Stimulated activated CD4-positive, alpha-beta T cell treated with anti-CD3 and anti-CD28 coated beads, TNF-alpha, amount 100 ng/mL, for 1 hour (primary cell): ENCODE measurements at places on chromosomes 7 and 10.

DNA sequence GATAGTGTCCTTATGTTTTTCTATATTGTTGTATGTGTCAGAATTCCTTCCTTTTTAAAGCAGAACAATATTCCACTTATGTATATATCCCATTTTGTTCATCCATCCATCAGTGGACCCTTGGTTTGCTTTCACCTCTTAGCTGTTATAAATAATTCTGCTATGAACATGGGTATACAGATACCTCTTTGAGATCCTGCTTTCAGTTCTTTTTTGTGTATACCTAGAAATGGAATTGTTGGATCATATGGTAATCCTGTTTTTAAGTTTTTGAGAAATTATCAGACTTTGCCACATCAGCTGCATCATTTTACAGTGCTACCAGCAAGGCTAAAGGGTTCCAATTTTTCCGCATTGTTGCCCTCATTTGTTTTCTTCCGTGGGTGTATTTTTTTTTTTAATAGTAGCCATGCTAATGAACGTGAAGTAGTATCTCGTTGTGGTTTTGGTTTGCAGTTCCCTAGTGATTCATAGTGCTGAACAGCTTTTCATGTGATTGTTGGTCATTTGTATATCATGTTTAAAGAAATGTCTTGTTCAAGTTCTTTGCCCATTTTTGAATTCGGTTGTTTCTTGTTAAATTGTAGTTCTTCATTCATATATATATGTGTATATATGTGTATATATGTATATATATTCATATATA is 87.8 kb downstream of the LCOR start:
- DNase-seq = no peak

DNA sequence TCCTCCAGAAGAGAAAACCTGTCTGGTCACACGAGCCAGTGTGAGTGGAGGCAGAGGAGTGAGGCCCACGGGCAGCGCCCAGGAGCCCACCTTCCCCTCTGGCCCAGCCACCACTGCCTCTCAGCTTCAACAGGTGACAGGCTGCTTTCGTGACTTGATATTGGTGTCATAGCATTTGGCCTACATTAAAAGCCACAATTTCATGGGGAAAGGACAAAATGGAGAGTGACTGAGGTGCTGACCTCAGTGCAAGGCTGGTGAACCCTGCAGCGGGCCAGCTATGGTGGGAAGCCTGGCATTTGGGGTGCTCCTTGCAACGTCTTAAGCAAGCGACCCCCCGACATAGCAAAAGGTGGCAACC is 21.3 kb downstream of the ECHDC3 start:
- DNase-seq = no peak

DNA sequence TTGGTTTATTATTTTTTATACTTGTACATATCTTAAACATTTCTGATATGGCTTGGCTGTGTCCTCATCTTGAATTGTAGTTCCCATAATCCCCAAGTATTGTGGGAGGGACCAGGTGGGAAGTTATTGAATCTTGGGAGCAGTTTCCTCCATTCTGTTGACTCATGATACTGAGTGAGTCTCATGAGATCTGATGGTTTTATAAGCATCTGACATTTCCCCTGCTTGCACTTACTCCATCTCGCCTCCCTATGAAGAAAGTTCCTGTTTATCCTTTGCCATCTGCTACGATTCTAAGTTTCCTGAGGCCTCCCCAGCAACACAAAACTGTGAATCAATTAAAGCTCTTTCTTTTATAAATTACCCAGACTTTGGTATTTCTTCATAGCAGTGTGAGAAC is 207.7 kb downstream of the TPK1 start:
- DNase-seq = no peak

DNA sequence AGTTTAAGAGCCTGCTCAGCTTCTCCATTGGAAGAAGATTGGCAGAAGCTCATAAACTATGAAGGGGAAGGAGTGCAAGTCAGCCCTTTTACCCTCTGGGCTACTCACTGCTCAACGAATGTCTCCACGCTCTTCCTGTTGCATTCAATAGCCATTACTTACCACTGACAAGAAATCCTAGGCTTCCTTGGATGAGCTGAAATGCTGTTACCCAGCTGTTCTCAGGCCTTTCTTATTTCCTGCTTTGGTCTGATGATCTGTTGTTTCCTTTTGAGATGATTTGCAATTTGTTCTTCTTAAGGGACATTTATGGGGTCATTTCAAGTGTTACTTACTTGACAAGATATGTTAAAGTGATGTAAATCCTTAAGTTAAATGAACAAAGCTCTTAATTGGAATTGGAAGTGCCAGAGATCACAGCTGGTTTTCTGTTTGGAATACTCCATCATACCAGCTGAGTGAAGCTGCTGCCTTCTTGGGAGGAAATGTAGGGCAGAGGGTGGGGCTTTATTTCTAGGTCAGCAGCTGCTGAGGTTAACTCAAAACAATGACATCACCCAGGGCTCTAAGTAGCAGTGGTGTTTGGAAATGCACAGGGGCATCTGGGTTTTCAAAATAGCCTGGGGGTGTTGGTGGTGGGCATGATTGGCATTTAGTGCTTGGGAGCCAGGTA is 170.0 kb downstream of the PRKCQ start:
- DNase-seq = peak; percentile 29

DNA sequence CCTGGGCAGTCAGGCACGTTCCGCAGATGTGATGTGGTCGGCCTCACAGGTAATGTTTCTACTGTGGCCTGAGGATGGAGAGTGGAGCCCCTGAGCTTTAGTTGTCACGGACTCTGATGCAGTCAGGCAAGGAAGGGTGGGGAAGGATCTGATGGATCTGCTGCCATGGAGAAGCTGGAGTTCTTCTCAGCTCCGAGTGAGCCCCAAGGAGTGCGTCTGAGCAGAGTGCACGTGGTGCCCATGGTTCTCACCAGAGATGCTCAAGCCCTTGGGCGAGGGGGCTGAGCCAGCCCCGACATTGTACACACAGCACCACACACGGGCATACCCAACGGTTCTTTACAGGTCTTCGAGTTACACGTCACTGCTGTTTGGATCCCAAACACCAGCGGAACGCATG is 192.5 kb downstream of the EBF3 start:
- no peak for DNase-seq

DNA sequence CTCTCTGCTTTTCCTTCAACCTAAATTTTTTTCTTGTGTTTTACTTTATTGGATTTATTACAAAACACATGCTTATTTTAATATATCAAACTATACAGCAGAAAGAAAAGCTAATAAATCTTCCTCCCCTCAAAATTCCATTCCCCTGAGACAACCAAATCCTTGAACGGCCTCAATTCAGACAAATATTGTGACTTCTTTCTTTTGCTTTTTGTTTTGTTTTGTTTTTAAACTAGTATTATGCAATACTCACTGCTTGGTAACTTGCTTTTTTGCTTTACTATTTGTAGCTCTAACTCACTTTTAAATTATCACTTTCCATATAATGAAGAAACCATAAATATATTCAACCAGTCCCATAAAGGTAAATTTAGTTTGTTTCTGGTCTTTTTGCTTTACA is 59.4 kb upstream of the CDK1 start:
- DNase-seq = no peak

- DNase-seq = no peak
Measured at GRCh38 chr7:70660819-70661191, 471.1 kb upstream of the GALNT17 start.
